ENCODE measurements at places on chromosomes 7 and 10. TPM values are rescaled to one million over a fixed set of nuclear protein-coding genes. Genes with fewer than 3 reads are reported as not detected.

Gene LIPK
- total RNA-seq: not detected

Gene LFNG
- total RNA-seq: 39.9 TPM

- DNase-seq: no peak
Measured at GRCh38 chr7:137943132-137943551, 58.7 kb downstream of the CREB3L2 start.

DNA sequence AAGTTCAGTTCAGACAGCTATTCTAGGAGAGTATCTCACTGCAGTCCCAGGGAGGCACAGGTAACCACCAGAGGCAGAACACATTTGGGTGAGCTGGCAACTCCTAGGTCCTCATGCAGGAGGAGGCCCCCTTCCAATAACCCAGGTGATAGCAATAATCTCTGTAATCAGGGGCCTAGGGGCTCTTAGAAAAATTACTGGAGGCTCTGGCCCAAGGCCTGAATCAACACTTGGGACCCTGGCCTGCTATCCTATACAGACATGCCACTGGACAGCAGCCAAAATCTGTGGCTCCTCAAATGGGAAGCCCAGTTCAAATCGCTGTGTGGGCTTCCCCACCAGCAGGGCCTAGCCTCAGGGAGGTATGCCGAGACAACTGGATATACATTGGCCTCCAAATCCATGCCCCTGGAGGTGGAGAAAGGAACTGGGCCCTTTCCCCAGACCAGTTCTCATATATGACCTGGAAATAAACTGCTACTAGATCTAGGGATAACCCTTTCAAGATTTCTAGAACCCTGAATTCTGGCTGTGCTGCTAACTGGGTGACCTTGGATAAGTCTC lies 1.6 kb downstream of the AVPI1 start:
- no peak for DNase-seq

GRCh38 chr10:71622616-71623015 lies 97.0 kb downstream of the C10orf105 start:
- DNase-seq: no peak

DNA sequence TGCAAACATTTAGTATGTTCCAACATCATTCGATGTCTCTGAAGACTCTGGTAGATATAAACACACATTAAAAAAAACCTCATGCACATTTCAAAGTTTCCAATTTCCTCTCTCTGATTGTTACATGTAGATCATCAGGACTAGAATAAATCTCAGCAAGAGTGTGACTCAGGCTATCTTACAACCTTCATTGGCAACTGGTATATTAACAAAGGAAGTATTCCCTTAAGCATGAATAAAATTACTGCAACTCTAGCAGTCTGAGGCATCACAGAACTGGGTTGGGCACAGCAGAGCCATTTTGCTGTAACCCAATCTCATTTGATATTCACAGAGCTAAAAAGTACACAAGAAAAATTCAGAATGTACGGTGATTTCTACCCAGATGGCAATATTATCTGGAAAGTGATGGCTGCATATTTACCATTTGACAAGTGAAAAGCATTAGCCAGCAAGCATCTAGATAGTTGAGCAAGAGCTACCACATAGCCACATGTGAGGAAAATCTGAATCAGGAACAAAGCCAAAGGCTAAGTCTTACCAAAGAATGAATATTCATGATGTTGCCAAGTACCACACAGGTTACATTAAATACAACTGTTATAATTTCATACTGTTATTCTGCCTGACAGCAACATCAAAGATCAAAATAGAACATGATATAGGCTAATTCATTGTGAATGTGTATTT lies 232.2 kb downstream of the CRPPA start:
- DNase-seq: no peak

Measured in chondrocyte (in vitro differentiated cells).